ENCODE measurements at places on chromosomes 7 and 10.

- DNase-seq, result no peak
Measured at GRCh38 chr10:67222934-67223333, 297.1 kb downstream of the LRRTM3 start.

DNA sequence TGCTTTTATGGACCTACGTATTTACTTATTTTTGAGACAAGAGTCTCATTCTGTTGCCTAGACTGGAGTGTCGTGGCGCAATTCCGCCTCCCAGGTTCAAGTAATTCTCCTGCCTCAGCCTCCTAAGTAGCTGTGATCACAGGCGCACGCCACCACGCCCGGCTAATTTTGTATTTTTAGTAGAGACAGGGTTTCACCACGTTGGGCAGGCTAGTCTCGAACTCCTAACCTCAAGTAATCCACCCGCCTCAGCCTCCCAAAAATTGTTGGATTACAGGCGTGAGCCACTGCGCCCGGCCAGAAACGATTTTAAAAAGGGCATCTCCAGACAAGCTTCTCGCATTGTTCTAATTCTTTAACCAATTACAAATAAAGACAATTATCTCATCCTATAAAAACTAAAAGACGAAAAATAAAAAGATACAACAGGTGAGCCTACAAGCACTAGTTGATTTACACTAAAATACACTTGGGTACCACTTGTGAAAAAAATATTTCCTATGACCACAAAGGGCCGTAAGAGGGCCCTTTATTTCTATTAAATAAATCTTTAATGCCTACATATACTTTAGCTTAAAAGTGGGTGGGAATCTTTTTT lies 2.4 kb downstream of the TRA2A start:
- no peak for DNase-seq

DNA sequence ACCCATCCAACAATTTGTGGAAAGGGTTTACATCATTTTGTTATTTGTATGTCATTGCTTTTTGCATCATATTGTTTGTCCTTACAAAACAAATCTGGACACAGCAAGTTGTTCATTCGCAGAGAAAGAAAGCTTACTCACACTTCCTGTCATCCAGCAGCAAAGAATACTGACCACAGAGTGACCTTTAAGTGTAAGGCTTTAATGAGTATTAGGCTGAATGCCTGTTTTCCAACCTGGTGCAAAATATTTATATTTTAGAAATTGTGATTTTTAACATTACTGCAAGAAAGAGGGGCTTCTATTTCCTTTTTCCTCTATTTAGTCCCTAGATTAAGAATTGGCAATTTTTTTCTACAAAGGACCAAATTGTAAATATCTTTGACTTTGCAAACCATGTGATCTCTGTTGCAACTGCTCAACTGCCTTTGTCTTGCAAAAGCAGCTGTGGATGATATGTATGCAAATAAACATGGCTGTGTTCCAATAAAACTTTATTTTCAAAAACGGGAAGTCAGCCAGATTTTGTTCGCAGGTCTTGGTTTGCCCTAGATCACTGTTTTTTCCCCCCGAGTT lies 27.8 kb upstream of the ITGB1 start:
- peak; percentile 31 for DNase-seq

- DNase-seq, result no peak
Measured at GRCh38 chr7:38276096-38276877, 2.9 kb upstream of the TARP start.

GRCh38 chr10:104028823-104029520 lies 56.7 kb downstream of the COL17A1 start:
- no peak for DNase-seq

DNA sequence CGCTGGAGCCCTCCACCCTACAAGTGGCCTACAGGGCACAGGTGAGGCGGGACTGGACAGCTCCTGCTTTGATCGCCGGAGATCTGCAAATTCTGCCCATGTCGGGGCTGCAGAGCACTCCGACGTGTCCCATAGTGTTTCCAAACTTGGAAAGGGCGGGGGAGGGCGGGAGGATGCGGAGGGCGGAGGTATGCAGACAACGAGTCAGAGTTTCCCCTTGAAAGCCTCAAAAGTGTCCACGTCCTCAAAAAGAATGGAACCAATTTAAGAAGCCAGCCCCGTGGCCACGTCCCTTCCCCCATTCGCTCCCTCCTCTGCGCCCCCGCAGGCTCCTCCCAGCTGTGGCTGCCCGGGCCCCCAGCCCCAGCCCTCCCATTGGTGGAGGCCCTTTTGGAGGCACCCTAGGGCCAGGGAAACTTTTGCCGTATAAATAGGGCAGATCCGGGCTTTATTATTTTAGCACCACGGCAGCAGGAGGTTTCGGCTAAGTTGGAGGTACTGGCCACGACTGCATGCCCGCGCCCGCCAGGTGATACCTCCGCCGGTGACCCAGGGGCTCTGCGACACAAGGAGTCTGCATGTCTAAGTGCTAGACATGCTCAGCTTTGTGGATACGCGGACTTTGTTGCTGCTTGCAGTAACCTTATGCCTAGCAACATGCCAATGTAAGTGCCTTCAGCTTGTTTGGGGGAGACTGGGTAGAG lies at the start of gene COL1A2:
TSS of gene COL1A2 (plus strand) at position 459 of the 704 bp plus-strand sequence. CDS start at position 596, 137 bp downstream.
- DNase-seq, result no peak

DNA sequence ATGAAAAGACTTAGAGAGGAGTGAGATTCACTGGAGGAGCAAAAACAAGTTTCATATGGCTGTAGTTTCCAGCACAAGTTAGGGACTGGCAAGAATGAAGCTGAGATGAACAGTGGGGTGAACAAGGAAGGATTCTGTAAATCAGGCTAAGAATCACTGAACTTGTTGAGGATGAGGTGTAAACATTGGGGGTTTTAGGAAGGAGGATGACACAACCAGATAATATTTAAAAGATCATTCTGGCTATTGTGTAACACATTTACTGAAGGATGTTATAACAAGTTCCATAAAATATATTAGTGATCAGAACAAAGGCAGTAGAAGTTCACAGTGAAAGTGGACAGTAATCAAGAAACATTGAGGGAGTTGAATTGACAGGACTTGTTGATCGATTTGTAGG lies 68.9 kb downstream of the CD36 start:
- no peak for DNase-seq

DNA sequence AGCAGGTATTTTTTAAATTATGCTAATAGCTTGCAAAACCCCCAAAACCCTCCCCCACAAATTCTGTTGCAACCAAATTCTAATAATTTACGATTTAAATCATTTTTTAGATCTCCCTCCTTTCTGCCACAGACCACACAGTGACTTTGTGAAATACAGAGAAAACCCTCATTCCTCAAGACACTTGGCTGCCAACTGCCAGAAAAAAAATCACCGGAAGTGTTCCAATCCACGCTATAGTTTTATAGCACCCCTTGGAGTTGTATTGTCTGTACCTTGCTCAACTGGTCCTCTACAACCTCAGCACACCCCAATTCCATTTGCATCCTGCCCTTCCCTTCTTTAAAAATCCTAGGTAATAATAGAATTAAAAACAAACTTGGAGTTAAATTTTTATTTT lies 560.1 kb downstream of the PARD3 start:
- DNase-seq, result no peak

GRCh38 chr10:63825111-63825510 lies 303.9 kb downstream of the REEP3 start:
- DNase-seq, result peak; percentile 59

DNA sequence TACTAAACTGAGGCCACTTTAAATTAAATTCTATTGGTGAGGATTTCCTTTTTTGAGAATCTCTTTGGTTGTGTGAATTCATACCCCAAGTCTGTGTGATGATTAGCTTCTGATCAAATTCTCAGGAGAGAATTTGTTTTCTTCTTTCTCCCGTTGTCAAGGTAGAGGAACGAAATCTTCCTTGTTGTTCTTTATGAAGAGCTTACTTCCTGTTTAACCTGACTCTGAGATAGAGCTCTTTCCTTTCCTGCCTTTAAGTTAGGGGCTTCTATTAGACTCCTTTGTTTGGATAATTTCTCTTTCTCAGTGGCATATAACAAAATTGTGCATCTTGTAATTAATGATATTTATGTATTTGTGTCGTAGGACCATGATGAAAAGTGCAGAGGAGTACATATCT lies 572.1 kb downstream of the REEP3 start:
- no peak for DNase-seq

DNA sequence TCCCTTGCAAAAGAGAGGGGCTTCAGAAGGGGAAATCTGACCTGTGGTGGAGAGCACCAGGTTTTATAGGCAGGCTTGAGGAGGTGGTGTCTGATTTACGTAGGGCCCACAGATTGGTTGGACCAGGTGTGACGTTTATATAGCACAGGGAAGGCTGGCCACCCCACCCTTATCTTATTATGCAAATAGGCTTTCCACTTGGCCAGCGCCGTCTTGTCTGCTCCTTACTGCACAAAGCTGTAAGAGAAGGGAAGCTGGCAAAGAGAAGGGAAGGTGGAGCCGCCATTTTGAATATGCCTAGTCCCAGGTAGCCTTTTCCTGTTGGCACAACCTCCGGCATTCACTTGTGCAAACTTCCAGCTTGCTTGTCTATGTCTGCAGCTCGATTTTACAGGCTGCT lies 221.4 kb downstream of the GATA3 start:
- no peak for DNase-seq

- DNase-seq, result no peak
Measured at GRCh38 chr10:121578965-121579364, 19.3 kb downstream of the FGFR2 start.

GRCh38 chr7:117715784-117716445 lies 157.3 kb downstream of the CTTNBP2 start:
- peak; percentile 72 for DNase-seq

DNA sequence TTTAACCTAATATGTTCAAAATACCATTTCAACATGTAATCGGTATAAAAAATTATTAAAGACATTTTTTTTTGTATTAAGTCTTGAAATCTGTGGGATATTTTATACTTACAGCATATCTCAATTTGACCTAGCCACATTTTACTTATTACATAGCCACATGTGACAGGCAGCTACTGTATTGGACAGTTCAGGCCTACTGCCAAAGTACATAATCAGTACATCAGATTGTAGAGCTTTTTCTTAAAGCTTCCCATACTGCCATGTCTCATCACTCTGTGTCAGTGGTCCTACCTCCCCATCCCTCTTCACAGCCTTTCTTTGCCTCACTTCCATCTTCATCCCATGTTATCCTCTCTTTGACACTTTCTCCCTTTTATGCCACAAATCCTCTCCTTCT lies 43.0 kb downstream of the LOXL4 start:
- DNase-seq, result no peak

DNA sequence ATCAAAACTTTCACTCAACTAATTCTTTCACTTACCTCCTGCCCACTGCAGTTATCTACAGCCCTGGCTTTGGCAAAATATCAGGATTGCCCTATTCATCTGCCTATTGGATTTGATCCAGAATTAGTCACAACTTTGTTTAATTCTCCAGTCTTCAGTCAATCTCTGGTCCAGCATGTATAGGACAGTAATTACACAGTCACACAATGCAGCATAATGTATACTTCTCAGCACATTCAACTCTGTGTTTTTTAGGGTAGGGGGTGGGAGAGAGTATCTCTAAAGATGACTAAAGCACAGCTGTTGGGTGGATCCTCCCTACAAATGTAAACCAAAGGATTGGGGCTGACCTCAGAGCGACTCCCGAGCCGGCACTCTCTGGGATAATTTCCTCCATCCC lies 17.7 kb upstream of the NRP1 start:
- DNase-seq, result no peak

DNA sequence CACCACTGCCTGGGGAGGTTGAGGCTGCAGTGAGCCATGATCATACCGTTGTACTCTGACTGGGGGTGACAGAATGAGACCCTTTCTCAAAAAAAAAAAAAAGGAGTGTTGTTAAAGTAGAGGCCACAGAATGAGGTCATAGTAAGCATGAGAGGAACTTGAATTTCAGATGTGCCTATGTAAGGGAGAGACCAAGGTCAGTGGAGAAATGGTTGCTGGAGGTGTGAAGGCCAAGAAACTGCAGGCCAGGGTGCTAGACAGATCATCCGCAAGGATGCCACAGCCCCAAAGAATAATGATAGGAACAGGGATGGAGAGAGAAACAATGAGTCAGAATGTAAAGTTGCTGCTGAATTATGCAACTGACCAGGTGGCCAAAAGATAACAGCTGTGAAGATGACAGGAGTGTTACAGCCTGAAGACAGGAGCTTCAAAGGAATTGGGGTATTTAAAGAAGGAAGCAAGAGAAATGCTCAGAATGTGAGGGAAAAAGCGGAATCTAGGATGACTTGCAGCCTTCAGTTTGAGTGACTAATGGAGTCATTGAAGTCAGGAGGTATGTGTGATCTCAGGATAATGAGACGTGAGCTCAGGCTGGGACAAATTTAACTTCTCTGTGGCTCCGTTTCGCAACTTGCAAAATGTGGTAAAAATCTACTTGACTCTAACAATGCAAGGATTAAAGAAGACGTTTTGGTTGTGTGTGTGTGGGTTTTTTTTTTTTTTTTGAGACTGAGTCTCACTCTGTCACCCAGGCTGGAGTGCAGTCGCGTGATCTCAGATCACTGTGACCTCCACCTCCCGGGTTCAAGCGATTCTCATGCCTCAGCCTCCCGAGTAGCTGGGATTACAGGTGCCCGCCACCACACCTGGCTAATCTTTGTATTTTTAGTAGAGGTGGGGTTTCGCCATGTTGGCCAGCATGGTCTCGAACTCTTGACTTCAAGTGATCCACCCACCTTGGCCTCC lies 22.2 kb downstream of the TYW1B start:
- peak; percentile 9 for DNase-seq

DNA sequence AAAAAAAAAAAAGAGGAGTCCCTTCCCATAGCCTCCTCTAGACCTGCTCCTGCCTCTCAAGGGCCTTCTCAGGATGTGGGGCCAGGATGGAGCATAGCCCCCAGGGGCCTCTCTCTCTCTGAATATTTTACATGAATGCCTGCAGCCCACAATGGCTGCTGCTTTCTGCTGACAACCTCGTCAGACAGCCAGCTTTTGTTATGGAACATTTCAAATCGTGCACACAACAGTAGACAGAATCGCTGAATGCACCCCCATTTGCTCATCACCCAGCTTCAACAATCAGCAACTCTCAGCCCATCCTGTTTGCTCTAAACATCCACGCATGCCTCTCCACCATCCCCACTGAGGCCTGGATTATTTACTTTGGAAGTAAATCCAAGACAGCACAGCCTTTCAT lies 5.4 kb downstream of the PLAC9 start:
- DNase-seq, result no peak

GRCh38 chr7:52537051-52537450 lies 498.4 kb upstream of the POM121L12 start:
- DNase-seq, result no peak

GRCh38 chr10:104881740-104882139 lies 240.7 kb downstream of the SORCS3 start:
- no peak for DNase-seq

- DNase-seq, result no peak
Measured at GRCh38 chr10:84698989-84699388, 370.6 kb downstream of the CCSER2 start.

- DNase-seq, result no peak
Measured at GRCh38 chr10:29508554-29509244, 126.1 kb downstream of the SVIL start.

- DNase-seq, result peak; percentile 64
Measured at GRCh38 chr7:105782391-105783042, 93.9 kb downstream of the ATXN7L1 start.
